ENCODE measurements at places on chromosomes 5 and 9. TPM values are rescaled to one million over a fixed set of nuclear protein-coding genes. Genes with fewer than 3 reads are reported as not detected.

The SPATA31D4 gene
- total RNA-seq: not detected

DNA sequence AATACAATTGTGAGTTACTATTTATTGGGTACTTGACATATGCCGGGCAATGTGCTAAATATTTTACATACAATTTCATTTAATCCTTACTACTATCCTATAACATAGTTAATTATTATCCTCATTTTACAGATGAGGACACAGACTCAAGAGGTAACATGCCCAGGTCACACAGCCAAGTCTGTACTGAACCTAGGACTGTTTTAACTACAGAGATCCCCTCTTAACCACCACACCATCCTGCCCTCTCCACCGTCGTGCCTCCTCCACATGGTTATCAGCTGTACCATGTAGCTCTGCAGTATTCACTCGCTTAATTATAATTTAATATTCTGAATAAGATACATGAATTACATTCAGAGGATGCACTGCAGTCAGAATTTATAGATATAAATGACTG lies 5.3 kb downstream of the RAB14 start:
- no peak for DNase-seq

DNA sequence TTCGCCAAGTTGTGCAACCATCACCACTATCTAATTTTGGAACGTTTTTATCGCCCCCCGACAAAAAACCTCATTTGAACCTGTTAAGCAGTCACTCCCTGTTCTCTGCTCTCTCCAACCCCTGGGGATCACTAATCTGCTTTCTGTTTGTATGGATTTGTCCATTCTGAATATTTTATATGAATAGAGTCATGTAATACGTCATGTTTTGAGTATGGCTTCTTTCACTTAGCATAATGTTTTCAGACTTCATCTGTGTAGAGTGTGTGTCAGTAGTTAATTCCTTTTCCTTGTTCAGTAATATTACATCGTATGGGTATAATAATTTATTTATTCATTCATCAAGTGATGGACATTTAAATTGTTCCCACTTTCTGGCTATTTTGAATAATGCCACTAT lies 232.2 kb downstream of the SMARCA2 start:
- no peak for DNase-seq

GRCh38 chr5:69491838-69492390 lies 676 bp upstream of the OCLN start:
- DNase-seq: no peak

The PHF2 gene
- total RNA-seq: 12.9 TPM

- DNase-seq: no peak
These were observed 39.3 kb downstream of the PRRC1 start for GRCh38 chr5:127556609-127557334.

DNA sequence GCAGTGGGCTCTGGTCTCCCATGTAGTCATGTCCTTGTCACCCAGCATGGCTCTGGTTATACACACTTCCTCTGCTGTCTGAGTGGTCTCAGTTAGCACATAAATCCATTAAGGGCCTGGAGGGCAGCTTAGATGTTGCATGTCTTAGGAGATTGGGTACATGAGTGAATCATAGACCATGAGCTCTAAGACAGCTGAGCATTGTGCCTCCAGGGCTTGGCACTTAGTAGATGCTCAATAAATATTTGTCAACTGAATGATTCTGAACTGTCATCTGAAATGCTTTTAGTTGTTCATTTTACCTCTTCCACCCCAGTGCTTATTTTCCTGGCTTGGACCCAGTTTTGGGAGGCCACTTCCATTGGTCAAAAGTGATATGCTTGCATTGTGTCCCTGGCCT lies 135.6 kb downstream of the BOD1 start:
- DNase-seq: no peak

DNA sequence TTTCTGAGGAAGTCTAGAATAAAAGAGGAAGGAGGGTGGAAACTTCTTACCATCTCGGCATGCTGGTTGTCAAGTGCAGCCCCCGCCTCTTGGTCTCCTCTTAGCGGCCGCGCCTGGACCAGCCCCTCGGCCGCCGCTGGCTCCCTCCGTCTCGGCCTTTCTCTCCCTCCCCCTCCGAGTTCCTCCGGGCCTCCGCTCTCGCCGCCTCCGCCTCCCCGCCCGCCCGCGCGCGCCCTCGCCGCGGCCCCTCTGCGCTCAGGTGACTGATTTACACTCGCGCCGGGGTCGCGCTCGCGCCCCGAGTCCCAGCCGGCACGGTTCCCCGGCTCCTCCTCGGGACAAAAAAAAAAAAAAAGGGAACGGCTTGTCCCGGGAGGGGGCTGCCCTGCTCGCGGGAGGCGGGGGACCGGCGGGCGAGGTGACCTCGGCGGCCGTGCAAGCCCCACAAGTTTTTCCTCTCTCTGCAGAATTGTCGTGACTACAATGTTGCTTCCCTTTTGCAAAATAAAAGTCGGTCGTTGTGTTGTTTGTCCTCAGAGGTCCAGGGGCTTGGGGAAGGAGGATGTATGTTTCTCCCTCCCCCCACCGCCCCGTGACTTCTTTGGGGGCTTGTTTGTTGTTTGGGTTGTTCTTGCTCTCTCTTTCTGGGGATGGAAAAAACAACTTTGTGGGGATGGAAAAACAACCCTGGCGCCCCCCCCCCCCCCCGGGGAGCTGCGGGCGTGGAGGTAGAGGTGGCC lies at the start of gene BNC2:
Gene BNC2 (minus strand): TSS at position 75 of the 740 bp plus-strand sequence. CDS start 22 bp downstream, at position 53.
- peak; percentile 60 for DNase-seq

The GABRB2 gene
- not detected for total RNA-seq

- peak; percentile 24 for DNase-seq
These were observed 380.1 kb upstream of the NUDT12 start for GRCh38 chr5:103942587-103943186.

DNA sequence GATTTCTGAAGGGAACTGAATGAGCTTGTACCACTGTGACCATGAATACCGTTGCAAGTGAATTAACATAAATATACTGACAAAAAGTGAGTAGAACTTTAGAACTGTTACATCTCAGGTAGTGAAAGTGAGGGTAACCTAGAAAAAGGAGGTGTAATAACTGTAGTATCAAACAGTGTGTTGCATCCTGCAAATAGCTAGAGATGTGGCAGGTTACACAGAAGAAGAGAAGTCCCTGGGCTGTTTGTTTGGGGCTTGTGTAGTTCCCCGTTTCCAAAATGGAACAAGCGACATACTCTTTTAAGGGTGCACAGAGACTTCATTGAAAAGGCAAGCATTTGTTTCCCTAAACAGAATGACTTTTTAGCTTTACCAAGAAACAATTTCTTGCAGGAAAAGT lies 214.8 kb downstream of the NR3C1 start:
- DNase-seq: no peak

- no peak for DNase-seq
These were observed 326.3 kb downstream of the SLCO4C1 start for GRCh38 chr5:101969742-101970141.

DNA sequence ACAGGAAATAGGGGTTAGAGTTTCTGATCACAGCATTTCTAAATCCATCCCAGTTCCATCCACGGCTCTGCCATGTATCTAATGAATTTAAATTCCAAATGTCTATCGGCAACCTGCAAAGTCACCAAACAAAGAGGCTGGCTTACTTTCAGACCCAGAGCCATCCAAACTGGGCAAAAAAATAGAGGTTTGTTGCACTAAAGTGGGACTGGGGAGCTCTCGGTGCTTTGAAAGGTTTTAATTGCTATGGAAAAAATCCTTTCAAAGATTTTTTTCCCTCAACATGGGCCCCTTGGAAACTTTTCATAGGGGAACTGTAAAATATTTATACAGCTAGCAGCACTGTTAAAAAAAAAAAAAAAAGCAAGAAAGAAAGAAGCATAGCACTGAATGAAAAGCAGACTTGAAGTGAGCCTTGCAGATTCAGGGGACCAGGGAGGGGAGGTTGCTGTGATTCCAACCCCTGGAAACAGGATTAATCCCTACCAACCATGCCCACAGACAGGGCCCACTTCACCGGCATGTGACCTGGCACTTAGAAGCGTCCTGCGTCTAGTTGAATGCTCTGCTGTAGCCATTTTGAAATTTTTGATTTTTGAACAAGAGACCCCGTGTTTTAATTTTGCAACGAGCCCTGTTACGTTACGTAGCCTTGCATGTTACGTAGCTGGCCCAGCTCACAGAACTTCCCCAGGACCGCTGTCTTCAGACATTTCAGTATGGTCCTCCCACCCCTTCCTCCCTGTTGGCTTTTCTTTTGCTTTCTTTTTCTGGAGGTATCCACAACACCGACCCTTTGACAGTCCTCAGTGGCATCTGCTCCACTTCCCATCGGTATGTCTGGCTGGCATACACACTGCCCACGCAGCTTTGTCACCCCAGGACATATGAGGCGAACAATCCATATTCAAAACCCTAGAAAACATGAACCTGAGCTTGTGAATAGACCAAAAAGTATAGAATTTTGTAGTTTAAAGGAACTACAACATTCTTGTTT lies 105.3 kb upstream of the NFIB start:
- no peak for DNase-seq

DNA sequence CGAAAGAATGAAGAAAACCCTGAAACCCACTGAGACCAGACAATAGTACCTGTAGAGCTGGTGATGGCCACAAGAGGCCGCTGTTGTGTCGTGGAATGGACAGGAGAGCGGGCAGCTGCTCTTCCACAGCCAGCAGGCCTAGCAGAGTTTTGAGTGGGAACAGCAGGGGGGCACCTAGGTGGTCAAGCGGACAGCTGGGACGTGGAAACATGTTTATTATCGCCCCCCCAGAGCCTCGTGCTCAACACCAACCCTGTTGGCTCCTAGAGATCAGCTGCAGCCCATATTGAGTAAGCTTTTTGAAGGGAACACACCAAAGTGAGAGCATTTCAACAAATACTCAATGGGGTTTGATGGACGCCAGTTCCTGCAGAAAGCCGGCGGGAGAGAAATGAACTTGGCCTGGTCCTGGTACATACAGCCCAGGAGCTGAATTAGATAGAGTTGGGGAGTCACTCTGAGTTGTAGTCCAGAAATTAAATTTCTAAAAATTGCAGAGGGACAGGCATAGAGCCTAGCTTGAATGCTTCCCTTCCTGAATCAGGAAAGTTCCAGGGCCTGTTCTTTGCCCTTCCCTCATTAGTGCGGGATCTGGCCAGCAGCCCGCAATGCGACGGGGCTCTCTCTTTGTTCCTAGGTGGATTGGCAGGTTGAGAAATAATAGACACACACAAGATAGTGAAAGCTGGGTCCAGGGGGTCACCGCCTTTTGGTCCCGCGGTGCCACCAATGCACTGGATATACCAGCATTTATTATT lies 33.8 kb downstream of the MFAP3 start:
- peak; percentile 79 for DNase-seq

The ZNF454 gene
- not detected for total RNA-seq

The ADCY2 gene
- total RNA-seq: 28.0 TPM

GRCh38 chr5:129631961-129632360 lies 115.9 kb upstream of the MINAR2 start:
- DNase-seq: no peak
